ENCODE measurements at places on chromosomes 11 and 22.

DNA sequence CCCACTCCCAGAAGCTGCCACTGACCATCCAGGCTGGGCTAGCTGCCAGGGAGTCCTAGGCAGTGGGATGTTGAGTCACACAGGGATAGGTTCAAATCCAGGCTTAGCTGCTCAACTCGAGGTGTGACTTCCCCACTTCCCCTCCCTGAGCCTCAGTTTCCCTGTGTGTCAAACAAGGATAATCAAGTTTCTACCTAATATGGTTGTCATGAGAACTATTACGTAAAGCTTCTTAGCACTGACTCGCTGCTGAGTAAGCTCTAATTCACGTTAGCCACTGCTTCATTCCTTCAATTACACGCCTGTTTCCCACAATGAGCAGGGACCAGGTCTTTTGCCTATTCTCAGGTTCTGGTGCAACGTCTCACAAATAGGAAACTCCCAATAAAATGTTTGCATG, 67.7 kb downstream of the SEZ6L start:
- DNase-seq, result no peak

DNA sequence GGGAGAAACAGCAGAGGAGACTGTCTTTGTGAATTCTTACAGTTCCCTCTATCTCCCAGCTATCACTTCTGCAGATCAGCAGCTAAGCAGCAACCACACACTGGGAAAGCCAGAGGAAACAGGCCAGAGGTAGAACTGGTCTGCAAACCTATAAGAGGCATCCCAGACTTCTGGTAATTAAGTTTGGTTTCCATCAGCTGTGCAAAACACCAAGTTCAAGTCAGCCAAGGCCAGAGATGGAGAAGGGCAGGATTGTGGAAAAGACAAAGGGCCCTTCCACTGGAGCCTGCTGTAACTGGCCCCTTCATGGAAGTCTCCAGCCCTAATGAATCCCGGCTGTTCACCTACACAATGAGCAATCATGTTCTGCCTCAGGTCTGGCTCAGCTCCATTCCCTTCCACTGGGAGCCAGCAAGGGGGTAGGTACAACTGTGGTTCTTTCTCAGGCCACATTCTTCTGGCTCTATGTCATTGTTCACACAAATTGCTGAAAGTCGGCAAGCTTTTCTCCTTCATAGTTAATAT, 4.6 kb upstream of the PAMR1 start:
- DNase-seq, result no peak

DNA sequence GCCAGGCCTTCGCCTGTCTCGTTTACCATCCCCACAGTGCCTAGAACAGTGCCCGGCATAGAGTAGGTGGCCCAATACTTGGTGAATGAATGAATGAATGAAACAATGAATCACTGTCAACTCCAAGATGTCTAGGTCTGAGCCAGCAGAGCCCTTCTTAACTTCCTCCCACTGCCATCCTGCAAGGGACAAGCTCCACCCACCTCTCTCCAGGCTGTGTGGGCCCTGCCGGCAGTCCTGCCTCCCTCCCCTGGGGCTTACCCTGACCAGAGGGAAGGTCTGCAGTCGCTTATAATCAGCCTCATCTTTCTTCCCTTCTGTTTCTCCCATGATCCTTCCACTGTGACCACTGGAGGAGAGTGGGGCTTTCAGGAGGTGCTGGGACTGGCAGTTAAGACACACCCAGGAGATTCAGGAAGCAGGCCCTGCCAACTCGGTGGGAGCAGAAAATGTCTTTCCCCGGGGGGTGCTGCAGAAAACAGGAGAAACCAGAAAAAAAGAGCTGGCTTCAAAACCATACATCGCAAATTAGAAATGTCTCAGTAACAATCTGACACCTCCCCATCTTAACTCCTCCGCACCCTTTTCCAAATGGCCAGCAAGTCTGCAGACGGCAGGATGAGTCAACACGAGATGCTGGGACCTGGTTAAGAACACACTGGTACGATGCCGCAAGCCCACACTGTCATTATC, 11.4 kb downstream of the DNAL4 start:
- DNase-seq, result no peak

- no peak for DNase-seq
These were observed 4.1 kb upstream of the SAC3D1 start for GRCh38 chr11:65036931-65037330.

GRCh38 chr11:45967506-45967905, 45.0 kb downstream of the LARGE2 start:
- DNase-seq, result no peak

DNA sequence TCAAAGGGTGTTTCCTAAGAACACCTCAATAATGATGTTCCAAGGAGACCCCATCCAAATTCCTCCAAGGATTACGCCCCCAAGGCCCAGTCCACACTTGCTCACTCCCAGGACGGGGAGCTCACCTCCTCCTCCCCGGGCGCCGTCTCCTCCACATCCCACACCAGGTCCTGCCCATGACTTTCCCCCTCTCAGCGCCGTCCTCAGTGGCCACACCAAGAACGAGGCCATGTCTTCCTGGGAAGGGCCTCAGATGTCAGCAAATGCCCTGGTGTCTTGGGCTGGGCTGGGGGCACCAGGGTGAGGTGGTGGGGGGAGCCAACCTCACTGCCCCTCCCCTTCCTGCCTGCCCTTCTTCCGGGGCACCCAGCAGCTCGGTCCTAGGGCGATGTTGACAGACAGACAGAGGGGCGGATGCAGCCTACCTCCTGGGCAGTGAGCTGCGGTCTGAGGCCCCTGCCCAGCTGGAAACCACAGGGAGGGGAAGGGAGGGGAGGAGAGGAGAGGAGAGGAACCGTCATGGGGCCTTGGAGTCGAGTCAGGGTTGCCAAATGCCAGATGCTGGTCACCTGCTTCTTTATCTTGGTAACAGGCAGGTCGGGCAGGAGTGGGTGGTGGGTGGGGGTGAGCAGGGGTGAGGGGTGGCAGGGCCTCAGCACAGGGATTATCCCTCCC, at the start of the genes C11orf21 and TSPAN32:
C11orf21 (minus strand) TSS at position 288 of the 675 bp plus-strand sequence; CDS start at position 178, 110 bp downstream.
TSPAN32 (plus strand) TSS at position 383 of the 675 bp plus-strand sequence; CDS start at position 520, 137 bp downstream.
- no peak for DNase-seq

DNA sequence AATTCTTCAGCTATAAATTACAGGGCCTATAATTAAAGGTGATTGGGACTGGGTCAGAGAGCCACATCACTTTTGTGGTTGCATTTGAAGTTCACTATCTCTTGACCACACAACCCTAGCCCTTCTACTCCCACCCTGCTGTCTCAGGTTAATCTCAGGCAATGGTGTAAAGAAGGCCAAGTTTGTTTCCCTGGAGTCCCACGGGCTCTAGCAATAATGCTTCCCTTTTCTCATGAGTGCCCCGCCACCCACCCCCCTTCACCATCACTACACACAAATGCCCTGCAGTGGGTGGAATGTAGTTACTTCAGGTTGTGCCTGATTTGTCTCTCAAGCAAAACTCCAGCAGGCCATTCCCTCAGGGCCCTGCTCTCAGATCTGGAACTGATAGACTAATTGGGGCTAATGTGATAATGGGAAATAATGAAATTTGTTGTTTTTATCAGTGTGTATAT, 1.8 kb upstream of the EHF start:
- DNase-seq, result no peak

- no peak for DNase-seq
These were observed 206.4 kb downstream of the TBC1D22A start for GRCh38 chr22:46968848-46969247.

DNA sequence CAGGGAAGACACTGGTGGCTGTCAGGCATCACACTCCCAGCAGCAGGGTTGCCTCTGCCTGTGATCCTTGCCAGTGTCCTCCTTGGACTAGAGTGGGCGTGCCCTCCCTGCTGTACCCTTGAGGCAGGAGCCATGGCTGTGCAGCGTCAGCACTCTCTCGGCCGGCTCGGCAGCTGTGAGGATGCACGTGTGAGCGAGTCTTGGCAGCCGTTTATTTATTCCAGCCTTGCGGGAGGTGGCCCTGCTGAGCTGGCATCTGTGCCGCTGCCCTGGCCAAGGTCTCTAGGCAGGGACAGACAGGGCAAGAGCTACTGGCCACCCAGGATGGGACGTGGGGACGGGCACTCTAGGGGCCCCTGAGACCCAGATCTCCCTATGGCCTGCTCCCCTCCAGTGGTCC, 33.9 kb downstream of the TSPAN4 start:
- no peak for DNase-seq

- DNase-seq, result no peak
These were observed 611.1 kb downstream of the BRD1 start for GRCh38 chr22:49216579-49216978.

DNA sequence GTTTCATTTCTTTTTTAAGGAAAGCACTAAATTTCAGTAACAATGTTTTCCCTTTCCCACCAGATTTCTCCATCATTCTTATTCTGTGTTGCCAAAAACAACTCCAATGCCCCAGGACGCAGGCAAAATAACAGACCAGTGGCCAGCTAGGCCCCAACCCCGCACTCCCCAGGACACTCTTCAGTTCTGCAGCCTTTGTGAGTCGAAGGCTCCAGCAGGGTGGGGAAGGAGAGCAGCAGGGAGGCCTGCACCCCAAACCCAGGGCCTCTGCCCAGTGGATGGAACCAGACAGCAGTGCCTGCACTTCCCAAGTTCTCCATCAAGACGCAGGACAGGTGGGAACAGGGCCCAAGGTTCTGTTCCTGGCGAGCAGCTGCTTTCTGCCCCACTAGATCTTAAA, 34.4 kb downstream of the PPP2R1B start:
- no peak for DNase-seq

DNA sequence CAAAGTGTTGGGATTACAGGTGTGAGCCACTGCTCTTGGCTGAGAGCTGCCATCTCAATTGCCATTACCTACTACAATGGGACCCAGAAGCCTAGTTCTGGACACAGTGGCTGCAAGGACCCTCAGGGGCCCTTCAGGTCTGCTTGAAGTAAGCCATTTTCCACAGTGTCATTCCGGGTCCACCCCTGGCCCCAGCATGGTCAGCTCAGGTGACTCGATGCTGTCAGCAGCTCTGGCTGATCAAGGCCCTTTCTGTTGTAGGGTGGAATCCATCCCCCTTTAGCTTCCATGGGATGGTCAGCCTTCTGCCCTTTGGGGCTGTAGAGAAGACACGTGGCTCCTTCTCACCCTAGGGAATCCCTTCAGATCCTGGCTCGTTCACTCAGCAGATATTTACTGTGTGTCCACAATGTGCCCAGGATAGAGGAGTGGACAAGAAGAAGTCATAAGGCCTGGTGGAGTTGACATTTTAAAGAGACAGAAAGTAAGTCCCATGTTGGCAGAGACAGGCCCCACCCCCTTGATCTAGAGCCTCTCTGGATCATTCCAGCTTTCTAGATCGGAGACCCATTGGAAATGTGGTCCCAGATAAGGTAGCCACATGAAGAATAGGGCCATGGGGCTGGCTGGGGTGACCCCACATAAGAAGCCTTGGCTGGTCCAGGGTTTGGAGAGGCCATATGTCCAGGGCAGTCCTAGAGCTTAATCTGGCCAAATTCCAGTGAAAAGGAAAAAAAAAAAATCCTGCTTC, 15.1 kb upstream of the KAT5 start:
- no peak for DNase-seq

DNA sequence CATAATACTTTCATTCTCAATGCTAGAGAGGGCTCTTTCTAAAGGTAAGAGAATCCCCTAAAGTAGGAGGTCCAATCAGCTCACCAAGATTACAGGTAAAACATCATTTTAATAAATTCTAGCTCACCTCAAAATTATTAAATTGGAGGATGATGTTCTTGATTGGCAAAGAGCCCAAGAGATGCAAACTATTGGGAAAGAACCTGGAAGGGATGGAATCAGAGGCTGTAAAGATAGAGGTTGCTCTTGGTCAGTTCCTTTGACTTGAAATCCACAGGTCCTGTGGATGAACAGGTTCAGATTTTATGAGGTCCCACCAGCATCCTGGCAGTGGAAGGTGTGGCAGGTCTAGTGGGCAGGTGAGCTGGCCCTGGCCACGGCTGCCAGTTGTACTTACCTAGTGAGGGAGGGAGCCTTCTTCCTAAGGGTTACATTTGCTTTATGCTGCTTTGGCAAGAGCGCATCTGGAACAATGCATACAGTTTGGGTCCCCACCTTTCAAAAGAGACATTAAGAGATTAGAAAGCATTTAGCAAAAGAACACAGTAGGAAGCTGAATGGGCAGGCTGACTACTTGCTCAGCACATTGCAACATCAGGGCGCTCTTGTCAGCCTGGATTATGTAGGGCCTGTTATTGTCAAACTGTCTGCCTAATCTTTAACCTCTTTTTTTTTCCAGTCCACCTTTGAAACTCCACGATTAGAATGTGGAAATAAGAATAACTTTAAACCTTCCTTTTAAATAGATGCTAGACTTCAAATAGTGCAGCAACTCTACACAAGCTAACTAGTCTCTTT, 97.0 kb downstream of the RDX start:
- no peak for DNase-seq

DNA sequence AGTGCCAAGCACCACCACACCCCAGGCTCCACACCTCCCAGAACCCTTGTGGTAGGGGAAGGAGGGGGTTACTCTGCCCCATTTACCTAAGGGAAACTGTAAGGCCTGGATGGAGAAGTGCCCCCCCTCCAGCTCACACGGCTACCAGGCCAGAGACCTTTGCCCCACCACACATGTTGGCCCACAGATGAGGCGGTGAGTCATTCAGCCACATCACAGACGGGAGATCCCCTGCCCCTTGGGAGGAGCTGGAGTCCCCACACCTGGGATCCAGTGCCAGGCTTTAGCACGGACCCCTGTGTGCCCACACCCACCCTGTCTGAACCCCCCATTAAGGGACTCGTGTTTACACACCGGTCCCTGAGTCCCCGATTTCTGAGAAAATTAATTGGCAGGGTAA, 24.9 kb downstream of the CDKN1C start:
- no peak for DNase-seq

DNA sequence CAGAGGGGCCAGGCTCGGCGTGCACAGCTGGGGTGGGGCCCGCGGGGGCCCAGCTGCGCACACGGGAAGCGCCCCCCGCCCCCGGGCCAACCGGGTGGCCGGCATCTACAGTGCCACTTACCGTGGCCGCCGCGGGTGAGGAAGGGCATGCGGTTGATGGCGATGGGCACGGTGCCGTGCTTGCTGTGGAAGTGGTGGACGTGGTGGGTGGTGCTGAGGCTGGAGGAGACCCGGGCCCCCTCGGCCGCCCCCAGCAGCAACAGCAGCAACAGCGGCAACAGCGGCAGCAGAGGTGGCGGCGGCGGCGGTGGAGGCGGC, 51.4 kb downstream of the SLC22A12 start:
- no peak for DNase-seq

- DNase-seq, result no peak
These were observed 2.5 kb downstream of the LARGE2 start for GRCh38 chr11:45924927-45925326.

DNA sequence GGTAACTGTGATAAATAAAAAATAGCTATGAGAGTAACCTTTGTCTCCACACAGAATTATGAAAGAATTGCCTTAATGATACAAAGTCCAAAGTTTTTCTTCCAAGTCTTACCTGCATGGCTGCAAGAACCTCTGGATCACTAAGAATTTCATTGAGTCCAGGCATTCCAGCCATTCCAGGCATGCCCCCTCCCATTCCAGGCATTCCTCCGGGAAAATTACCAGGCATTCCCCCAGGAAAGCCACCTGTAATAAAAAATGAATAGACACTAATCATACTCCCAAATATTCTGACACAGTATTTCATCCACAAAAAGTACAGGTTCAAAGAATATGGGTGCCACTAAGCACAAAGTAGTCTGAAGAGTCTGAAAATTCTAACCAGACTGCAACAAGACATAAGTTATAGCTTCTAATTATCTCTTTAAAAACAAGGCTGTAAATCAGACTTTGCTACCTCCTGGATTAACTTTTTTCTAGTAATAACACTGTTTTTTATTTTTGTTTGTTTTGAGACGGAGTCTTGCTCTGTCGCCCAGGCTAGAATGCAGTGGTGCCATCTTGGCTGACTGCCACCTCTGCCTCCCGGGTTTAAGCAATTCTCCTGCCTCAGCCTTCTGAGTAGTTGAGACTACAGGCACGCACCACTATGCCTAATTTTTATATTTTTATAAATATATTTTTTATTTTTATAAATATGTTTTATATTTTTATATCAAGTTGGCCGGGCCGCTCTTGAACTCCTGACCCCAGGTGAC, 8.0 kb upstream of the SLC25A17 start:
- no peak for DNase-seq

GRCh38 chr11:124890151-124890550, 7.5 kb downstream of the ROBO4 start:
- no peak for DNase-seq

Data from activated T-cell treated with anti-CD3 and anti-CD28 coated beads for 1 hour (primary cell).